ENCODE measurements at places on chromosomes 6 and 20. TPM values are rescaled to one million over a fixed set of nuclear protein-coding genes. Genes with fewer than 3 reads are reported as not detected.

DNA sequence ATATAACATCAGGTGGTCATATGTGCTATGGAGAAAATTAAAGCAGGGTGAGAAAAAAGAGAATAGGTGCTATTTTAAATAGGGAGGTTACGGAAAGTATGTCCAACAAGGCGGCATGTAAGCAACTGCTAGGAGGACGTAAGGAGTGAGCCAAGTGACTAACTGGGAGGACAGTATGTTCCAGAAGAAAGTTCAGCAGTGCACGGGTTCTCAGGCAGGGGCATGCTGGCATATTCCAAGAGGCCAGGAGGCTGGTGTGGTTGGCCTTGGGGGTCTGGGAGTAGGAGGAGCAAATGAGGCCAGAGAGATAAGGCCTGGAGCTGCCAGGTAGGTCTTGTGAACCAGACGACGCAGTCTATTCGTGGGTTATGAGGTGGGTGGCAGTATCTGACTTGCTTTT, 112.4 kb downstream of the ARMC2 start:
- peaks cover 3% of the 10 kb centered on the region for H3K4me1 ChIP-seq
- H3K27ac ChIP-seq: no peak overlapping the region
- H3K4me3 ChIP-seq: no peak overlapping the region
- no peak for DNase-seq
- H3K27me3 ChIP-seq: no peaks in the 10 kb centered on the region

DNA sequence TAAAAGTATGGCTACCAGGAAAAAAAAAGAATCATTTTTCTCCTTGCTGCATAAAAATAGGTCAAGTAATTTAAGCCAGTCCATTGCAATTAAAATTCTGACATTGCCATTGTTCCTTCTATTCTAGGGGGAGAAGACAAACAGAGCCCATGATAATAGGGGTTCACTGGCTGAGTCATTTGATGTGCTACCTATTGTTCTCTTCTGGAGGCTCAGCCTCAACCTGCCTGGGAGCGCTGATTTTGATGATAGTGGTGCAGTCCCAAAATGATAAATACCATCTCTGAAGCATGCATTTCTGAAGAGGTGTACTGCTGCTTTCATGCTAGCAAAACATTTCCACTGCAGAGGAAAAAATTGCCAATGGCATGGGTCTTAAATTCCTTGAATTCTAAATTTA, 5.8 kb downstream of the CITED2 start:
- H3K4me1 ChIP-seq: peaks cover 45% of the 10 kb centered on the region
- no peak overlapping the region for H3K4me3 ChIP-seq
- no peaks in the 10 kb centered on the region for H3K27me3 ChIP-seq
- H3K36me3 ChIP-seq: no peaks in the 10 kb centered on the region
- H3K27ac ChIP-seq: no peak overlapping the region

GRCh38 chr6:29005183-29005885, at the start of gene ZNF311:
Gene ZNF311, minus strand, starts transcription at chr6:29005315. Its CDS starts 1,361 bp downstream, at chr6:29003954.
- H3K27me3 ChIP-seq: no peaks in the 10 kb centered on the region
- no peaks in the 10 kb centered on the region for H3K36me3 ChIP-seq
- H3K4me1 ChIP-seq: no peaks in the 10 kb centered on the region
- H3K27ac ChIP-seq: no peak within 1 kb of the TSS
- peak within 1 kb of the TSS; percentile 60 for H3K4me3 ChIP-seq

The ZC2HC1B gene
- total RNA-seq: not detected

DNA sequence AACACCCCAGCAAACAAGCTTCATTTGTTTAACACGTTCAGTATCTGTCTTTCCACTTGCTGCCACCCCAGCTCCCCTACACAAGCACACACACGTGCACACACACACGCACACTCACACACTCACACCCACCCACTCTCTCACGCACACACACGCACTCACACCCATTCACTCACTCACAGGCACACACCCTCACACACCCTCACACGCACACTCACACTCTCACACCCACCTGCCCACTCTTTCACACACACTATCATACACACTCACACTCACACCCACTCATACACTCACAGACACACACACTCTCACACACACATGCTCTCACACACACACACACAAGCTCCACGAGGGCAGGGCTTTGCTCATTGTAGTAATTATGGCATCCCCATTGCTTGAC, 378.8 kb upstream of the SULF2 start:
- H3K4me1 ChIP-seq: peaks cover 5% of the 10 kb centered on the region
- H3K27me3 ChIP-seq: no peaks in the 10 kb centered on the region
- DNase-seq: no peak
- no peak overlapping the region for H3K27ac ChIP-seq
- no peaks in the 10 kb centered on the region for H3K36me3 ChIP-seq

- no peak for DNase-seq
- no peaks in the 10 kb centered on the region for H3K4me1 ChIP-seq
- no peaks in the 10 kb centered on the region for H3K36me3 ChIP-seq
- H3K27me3 ChIP-seq: no peaks in the 10 kb centered on the region
- peak overlapping the region; percentile 55 for H3K27ac ChIP-seq
- H3K4me3 ChIP-seq: no peak overlapping the region
Measured at GRCh38 chr6:137781639-137782038, 85.4 kb upstream of the TNFAIP3 start.

The PM20D2 gene
- 28.2 TPM for total RNA-seq

- no peaks in the 10 kb centered on the region for H3K36me3 ChIP-seq
- no peak overlapping the region for H3K27ac ChIP-seq
- H3K27me3 ChIP-seq: no peaks in the 10 kb centered on the region
- no peak overlapping the region for H3K4me3 ChIP-seq
Measured at GRCh38 chr6:48671505-48671904, 560.5 kb upstream of the PTCHD4 start.

The BMP6 gene
- 4.8 TPM for total RNA-seq

Data from tibial nerve (tissue), 4 donors.